Urinary bladder (tissue), 4 donors: ENCODE measurements at places on chromosomes 3 and 15. TPM values are rescaled to one million over a fixed set of nuclear protein-coding genes. Genes with fewer than 3 reads are reported as not detected.

GRCh38 chr3:190130696-190131095, 10.0 kb upstream of the P3H2 start:
- DNase-seq = no peak

- no peak for DNase-seq
Measured at GRCh38 chr3:20069178-20069532, 28.9 kb downstream of the KAT2B start.

GRCh38 chr15:91916051-91916450, 62.5 kb downstream of the SLCO3A1 start:
- DNase-seq = no peak

DNA sequence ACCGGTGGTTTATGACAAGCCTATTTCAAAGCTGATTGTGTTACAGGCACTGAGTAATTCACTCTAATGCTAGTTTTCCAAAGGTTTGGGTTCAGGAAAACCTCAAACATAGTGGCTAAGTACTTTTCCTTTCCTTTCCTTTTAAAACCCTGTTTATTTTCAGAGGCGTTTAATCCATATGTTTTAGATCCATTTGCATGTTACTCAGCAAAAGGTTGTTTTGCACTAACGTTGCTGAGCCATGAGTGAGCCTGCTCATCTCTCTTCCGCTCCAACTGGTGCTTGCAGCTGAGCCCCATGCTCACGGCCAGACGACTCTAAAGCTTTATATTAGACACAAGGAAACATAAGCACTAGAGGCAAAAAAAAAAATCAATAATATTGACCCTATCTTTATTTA, 9.4 kb downstream of the CEMIP start:
- no peak for DNase-seq

DNA sequence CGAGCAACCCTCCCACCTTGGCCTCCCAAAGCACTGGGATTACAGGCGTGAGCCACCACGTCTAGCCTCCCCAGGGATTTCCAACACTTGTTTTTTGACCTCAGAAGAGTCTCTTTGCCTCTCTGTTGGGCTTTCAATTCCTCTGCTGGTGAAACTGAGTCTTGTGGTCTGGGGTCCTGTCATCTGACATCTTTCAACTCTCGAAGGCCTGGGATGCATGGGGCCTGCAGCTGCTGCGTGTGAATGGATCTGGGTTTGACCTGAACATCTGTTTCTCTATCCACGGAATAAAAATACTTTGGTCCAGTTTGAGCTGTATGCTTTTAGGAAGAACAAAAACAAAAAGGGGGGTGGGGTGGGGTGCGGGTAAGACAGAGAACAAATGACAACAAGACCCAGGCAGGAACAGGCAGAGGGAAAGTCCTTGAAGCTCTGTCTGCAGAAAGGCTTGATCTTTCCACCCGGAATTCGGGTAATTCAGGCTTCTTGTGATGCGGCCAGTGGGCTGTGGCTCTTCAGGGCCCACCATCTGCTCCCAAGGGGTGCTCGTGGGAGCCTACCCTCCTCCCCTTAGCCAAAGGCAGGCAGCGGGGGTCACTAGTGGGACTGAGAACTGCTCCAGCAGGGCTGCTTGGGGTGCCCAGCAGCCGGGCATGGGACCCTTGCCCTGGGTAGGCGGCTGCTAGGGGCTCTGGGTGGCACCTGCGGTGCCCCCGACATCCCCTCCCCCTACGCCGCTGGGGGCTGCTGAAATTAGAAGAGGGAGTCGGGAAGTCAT, 71.5 kb downstream of the SLC12A8 start:
- DNase-seq = no peak

- DNase-seq = no peak
Measured at GRCh38 chr3:170858599-170858998, 11.4 kb downstream of the RPL22L1 start.

GRCh38 chr3:20857636-20858035, 671.6 kb upstream of the SGO1 start:
- DNase-seq = no peak

DNA sequence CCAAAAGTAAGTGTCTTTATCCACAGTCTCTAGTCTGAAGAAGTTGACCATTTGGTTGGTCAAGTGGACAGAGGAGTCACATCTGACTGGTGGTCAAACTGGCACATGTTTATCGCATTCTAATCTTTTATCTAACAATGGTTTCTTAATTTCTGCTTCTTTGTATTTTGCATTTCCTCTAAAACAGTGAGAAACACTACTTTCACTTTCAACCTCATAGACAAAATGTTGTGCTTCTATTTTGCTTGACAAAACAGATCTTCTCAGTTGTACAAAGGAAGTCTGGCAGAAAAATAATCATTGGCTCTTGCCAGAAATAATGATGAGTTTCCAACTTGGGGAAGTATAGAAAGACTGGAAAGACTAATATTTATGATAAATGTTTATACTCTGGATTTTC, 103.9 kb downstream of the MME start:
- DNase-seq = no peak

DNA sequence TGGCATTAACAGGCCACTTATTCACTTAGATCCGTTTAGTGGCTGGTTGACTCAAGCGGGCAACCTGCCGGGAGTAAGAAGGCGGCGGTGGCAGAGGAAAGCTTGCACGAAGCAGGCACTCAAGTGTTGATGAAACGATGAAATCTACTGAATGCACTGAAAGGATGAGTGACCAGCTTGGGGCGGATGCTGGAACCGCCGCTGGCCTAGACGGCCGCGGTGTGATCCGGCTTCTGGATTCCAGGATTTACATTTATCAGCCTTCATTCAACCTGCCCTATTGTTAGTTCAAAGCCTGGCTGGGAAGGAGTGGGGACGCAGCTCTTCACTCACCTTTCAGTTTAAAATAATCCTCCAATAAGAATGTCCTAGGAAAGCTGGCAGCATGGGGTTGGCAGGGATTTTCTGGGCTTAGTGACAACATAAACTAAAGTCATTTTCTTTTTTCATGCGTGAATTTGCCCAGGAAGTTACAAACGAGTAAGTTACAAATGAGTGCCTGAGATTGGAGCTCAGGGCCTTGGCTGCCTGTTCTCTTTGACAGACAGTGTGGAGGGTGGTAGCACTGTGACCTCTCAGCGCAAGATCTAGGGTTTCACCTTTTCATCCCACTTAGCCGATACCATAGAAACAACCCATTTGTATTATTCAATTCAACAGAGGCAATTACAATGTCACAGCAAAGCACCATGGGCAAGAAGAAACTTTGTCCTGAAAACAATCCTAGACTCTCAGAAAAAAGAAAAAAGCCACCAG, 1.1 kb upstream of the PLCH1 start:
- DNase-seq = no peak

DNA sequence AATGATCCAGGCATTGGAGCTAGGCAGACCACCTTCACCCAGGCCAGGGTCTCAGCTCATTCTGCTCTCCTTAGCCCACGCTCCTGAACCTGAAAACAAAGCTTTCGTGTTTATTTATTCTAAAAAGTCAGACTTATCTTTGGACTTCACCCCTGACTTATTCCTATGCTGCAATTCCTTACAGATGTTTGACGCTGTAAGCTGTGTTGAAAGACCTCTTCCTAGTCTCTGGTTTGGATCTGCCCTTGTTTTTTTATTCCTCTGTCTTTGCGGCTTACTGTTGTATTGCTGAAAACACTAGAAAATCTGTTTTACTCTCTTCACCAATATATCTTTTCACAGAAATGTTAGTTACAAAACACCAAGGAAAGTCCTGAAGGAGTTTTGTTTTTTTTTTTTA, 40.5 kb upstream of the LDHAL6B start:
- DNase-seq = no peak

- no peak for DNase-seq
Measured at GRCh38 chr15:52124270-52124880, 11.8 kb upstream of the BCL2L10 start.

DNA sequence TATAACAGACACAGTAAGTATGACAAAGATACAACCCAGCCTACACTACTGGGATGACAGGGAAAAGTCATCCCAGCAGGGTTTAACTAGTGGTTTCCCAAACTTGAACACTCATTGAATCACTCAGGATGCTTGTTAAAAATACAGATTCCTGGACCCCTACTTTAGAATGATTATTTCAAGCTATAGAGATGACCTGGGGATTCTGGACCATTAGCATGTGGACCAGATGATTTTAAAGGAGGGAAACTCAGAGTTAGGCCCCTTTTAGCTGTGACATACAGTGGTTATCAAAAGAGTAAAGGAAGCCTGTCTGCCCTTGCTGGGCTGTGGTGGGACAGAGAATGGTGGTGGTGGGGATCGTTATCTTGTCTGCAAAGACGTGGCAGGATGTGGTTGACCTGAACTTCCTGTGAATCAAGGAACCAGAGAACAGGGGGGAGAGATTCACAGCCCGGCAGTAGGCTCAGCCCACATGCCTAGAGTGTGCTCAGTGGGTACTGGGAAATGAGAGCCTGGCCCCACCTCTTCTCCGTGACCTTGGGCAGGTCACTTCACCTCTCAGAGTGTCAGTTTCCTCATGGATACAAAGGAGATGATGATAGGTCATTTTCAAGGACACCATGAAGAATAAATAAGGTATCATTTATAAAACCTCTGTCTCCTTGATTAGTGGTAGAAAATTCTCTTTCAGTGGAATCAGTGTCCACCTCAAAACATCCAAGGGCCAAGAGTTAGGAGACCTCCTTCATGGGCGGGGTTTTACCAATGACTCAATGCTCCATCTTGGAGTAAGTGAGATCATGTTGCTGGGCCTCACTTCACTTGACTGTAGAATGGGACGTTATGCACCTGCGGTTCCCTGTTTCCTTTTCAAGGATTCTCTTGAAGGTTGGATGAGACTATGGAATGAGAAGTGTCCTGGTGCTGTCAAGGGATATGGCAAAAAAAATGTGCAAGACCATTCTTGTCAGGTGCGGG, 306.5 kb downstream of the RPLP1 start:
- DNase-seq = no peak

- DNase-seq = no peak
Measured at GRCh38 chr3:4887177-4887576, 92.1 kb upstream of the BHLHE40 start.

- DNase-seq = no peak
Measured at GRCh38 chr15:91426412-91426811, 326.4 kb downstream of the SV2B start.

DNA sequence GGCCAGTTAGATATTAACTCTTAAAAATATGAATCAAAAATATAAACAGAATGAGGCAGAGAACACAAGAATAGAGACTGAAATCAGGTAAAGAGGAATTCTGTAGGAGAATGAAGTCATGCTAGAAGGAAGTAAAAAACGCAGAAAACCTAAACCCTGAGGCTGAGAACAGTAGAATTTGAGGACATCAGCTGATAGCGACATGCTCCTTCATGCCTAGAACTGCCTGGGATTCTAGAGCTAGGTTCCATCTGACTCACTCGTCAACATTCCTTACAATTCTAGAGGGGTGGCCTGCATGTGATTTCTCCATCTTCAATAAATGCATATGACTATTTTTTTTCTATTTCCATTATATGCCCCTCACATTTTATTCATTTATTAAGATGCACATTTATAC, 343.0 kb downstream of the ROBO1 start:
- no peak for DNase-seq

DNA sequence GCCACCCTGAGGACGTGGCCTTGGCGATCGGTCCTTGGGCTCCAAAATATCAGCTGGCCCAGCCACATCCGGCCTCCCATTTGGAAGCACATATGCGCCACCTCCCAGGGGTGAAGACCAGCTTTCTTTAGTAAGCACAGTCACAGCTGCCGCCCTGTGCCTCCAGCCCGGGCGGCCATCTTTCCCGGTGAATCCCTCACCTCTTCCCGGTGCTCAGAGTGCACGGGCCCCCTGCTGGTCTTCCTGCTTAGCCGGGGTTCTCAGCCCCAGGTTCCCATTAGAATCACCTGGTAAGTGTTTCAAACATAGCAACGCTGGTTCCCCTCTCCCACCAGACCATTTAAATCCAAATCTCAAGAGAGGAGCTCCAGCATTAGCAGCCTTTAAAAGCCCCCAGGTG, 232.2 kb downstream of the VPS13C start:
- DNase-seq = no peak

GRCh38 chr3:129656659-129657247, 50.3 kb upstream of the PLXND1 start:
- DNase-seq = no peak

DNA sequence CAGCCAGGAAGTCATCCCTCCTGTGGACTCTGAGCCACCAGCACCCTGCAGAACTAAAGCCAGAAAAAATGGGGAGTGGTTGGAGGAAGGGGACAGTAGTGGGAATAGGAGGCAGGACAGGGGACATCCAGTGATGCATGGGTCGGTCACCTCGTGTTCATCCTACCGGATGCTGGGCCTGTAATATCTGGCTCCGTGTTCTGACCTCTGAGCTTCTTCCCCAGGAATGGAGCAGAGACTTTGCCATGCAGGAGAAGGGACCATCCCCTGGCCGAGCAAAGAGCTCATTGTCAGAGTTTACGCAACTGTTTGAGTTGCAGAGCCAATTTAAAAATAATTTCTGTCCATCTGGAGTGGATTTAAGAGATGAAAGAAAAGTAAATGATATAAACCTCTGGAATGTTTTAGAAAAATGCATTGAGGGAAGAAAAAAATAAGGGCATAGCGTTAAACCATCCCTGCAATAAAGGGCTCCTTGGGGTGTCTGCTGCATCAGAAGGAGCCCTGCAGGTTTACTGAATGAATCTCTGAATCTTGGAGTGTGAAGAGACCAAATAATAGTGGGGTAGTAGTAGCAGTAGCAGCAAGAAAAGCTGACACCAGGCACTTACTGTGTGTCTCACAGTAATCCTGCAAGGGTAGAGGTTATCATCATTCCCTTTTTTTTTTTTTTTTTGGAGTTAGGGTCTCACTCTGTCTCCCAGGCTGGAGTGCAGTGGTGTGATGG, 70.9 kb downstream of the AAGAB start:
- DNase-seq = no peak

DNA sequence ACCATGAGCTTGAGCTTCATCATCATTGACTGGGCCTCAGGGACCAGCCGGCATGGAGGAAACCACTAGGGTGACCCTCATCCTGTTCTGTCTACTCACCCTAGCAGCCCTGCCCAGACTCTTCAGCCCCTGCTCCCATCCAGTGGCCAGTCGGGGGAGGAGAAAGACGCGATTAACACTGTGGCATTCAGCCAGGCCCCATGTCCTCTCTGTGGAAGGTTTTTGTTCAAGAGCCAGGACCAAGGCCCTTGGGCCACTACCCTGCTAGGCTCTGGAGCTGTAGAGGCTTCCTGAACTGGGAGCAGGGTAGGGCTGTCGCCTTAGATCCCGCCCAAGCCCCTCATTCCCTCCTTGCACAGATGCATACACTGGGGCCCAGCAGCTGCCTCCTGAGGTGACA, 15.0 kb downstream of the SLC38A3 start:
- DNase-seq = no peak

DNA sequence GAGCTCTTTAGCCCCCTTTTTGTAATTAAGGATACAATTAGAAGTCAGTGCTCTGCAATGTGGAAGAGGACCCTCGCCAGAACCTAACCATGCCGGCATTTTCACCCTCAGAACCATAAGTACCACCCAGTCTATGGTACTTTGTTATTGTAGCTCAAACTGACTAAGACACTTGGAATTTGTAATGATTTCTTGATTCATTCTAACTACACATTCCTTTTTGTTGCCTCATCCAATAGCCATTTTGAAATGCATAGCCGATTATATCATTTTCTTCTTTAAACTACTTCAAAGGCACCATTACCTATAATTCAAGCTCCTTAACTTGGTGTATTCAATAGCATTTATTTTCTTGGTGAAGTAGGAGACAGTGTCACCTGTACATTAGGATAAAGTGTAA, 61.4 kb downstream of the GLB1 start:
- DNase-seq = no peak

Gene LCTL
- total RNA-seq = not detected

Gene SAMD7
- not detected for total RNA-seq

Gene SHC4
- 8.8 TPM for total RNA-seq
